ENCODE measurements at places on chromosomes 4 and X.

DNA sequence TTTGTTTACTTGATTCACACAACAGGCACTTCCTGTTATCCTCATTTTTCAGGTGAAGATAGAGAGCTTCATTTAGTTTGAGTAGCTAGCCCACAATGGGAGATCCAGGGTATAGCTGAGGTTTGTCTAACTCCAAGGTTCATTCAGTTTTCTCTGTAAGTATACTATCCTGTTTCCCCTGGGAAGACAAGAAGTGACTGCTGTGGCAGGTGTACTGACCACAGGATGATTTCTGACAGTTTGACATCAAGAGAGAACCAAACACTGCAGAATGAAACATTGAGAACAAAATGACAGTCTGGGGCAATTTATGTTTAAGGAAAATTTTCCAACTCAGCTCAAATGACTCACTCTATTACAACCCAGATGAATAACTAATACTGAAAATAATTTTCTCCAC lies 958.0 kb downstream of the STPG2 start:
- no peak for DNase-seq

GRCh38 chr4:36374836-36375511 lies 93.6 kb downstream of the DTHD1 start:
- DNase-seq: no peak

DNA sequence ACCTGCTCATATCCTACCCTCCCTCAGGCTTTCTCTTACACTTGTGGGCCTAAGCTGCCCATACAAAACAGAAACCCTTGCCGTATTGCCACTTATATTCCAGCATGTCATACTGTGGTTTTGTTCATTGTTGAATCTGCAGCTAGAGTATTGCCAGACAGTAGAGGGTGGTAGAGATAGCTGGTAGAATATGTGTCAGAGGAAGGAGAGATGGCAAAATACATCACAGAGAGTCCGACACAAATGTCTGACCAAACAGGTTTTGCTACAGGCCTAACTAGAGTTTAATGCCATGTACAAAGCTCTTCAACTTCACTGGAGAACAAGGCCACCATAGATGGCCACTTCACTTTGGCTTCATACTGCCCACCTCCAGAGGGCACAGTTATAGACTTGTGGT lies 160.1 kb downstream of the EFHC2 start:
- no peak for DNase-seq

DNA sequence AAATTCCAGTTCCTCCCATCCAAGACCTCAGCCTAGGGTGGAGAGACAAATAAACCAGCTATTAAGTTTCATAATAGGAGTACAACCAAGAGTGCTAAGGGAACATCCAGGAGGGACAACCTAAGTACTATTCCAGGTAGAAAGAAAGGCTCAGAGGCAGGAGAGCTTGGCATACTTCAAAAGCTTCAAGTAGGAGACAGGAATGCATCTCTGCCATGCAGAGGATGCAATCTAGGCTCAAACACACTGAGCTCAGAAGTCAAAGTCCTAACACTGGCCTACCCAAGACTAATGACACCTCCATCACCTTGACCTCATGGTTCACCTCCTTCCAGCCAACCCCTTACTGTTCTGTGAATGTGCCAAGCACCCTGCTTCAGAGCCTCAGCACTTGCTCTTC lies 8.1 kb downstream of the WDFY3 start:
- DNase-seq: no peak

DNA sequence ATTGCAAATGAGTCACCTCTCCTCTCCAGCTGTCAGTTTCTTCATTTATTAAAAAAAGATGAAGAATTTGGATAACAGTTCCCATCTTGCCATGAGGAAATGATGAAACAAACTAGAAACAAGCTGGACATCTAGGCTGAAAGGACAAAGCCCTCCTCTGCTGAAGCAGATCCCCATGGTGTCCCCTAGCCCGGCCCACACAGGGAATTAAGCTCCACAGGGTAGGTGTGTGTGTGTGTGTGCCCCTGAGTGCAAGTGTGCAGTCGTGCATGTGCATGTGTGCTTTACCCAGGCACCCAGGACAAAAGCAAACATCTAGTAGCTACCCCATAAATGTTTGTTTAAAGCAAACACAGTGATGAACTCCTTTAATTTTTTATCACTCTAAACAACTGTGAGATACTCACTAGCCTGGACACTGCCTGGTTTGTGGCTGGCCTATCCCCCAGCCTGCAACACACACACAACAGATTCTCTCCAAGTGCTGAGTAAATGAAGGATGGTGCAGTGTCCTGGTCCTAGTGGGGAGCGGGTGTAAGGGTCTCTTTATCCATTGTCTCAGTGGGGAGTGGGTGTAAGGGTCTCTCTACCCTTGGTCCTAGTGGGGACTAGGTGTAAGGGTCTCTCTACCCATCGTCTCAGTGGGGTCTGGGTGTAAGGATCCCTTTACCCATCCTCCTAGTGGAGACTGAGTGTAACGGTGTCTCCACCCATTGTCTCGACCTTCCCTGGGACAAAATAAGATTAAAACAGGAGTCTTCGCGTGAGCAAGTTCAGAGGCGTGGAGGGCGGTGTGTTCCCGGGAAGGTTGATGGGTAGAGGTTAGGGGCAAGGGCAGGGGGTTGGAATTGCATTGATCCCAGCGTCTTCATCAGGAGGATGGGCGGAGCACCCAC lies 688 bp upstream of the EVC start:
- no peak for DNase-seq

GRCh38 chr4:150818661-150819060 lies 196.4 kb downstream of the LRBA start:
- no peak for DNase-seq
